NB4 (cell line): ENCODE measurements at places on chromosomes 4 and X.

DNA sequence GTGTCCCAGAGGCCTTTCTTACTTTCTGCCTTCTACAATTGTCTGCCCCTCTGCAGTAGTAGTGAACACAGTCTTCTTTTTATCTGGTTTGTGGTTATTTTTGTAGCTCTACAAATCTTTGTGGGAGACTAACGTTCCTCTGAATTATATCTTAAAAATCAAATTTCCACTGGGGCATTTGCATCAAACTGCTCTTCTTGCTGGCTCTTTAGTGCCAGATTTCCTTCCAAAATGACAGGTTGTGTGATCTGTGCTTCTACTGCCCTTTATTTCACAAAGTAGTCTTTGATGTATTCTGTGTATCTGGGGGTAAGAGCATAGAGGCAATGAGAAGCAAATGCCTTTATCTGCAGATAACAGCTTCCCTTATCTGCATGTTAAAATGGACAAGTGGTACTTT is 34.5 kb downstream of the TSPAN7 start:
- DNase-seq: no peak

DNA sequence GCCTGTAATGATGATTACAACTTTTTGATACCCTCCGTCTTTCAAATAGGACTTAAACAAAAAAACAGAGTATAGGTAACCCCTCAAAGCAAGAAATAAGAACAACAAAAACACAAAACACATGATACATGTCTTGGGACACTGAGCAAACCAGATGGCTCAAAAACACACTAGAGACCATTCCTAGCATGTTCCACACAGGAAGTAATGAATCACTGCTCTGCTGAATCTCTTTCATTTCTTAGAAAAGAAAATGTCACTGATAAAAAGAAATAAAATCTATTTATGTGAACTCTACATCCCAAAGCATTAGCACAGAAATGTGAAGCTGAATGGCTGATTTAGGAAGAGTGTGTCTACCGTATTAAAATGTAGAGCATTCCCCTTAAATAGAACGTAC is 134.5 kb upstream of the IL15 start:
- no peak for DNase-seq

DNA sequence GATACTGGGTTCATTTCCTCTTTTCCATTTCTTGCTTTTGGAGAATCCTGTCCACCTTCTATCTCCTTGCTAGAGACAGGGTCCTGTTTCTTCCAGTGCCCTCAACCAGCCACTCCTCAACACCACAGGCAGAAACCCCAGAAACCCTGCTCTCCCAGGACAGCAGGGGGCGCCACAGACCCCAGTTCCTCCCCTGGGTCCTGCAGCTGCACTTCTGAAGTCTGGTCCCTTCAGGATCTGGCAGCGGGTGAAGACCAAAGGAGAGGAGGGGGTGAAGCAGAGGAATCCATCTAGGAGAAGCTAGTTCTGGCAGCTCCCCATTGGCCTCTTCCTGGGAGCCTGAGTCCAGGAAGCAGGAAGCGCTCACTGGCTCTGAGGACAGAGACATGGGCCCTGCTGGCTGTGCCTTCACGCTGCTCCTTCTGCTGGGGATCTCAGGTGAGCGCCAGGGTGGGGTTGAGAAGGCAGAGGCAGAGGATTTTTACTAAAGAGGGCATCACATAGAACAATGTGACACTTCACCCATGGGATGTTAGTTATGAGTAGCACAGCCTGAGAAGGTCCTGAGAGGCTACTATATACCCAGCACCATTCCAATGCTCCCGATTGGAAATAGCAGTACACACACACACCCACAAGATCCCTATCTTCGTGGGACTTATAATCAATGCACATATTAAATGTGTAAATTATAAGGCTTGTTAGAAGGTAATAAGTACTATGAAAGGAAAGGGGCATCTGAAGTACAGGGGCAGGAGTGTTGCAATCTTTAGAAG is at the start of gene PRSS48:
TSS of gene PRSS48 (plus strand) at position 375 of the 776 bp plus-strand sequence. CDS start at position 387, 12 bp downstream.
- DNase-seq: peak; percentile 60

GRCh38 chr4:176498617-176499256 is 179.0 kb downstream of the SPCS3 start:
- DNase-seq: no peak

DNA sequence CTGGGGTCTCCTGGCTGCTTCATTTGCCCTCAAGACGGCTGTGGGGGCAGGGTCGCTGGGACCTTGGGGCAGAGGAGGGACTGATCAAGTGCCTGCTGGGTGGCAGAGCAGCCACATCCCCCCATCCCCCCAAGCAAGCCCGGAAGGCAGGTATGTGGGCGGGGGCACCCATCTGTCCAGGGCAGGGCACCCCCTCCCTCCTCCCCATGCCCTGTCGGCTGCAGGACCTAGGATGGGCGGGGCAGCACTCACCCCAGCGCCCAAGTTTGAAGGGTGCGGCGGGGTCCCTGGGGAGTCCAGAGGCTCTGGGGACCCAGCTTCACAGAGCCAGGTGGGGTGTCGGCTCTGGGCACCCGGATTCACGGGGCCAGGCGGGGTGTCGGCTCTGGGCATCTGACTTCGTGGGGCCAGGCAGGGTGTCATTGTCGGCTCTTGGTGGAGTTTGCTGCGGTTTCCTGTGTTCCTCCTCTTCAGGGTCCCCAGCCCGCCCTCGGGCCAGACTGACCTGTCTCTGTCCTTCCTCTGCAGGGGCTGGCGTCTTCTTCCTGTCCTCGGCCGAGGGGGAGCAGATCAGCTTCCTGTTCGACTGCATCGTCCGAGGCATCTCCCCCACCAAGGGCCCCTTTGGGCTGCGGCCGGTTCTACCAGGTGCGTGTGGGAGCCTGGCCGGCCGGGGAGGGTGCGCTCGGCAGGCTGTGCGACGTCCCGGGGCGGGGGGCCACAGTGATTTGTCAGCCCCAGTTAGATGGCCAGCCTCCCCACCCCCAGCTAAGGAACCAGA is 22.1 kb downstream of the DOK7 start:
- DNase-seq: peak; percentile 89

DNA sequence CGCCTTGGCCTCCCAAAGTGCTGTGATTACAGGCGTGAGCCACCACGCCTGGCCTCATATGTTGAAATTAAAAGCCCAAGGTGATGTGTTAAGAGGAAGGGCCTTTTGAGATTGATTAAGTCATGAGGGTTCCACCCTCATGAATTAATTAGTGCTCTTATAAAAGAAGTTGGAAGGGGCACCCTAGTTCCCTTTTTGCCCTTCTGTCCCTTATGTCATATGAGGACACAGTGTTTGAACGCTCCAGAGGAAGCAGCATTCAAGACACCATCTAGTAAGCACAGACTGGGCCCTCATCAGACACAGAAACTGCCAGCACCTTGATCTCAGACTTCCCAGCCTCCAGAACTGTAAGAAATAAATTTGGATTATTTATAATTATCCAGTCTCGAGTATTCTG is 5.1 kb upstream of the APLN start:
- peak; percentile 58 for DNase-seq

GRCh38 chr4:14827111-14827510 is 175.2 kb upstream of the CPEB2 start:
- DNase-seq: no peak

GRCh38 chr4:120855307-120856001 is 67.1 kb downstream of the PRDM5 start:
- no peak for DNase-seq

DNA sequence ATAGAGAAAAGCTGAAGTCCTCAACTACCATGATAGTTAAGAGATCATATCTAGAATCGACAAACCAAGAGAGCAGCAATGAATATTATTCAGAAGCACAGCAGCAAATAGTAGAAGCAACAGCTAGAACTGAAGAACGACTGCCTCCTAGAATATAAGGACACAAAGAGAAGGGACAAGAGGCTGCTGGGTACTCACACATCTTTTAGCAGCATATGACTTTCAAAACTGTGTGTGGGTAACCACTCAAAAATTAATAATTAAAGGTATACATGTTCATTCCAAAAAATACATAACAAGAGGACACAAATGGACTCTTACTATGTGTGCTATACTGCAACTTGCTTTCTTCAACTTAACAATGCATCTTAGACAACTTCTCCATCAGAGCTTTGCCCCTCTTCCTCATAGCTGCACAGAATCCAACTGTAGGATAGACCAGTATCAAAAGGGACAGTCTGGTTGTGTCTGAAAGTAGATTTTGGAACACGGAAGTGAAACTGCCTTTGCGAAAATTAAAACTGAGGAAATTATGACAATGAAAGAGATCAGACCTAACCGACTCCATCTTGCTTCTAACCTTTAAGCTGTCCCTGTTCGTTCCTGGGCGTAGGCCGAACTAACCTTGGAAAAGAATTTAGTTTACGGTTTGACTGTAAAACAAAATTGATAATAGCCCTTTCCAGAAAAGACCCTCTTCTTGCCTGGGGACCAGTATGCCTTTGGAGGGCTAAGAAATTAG is 125.7 kb downstream of the SH3KBP1 start:
- DNase-seq: no peak

- no peak for DNase-seq
Measured at GRCh38 chr4:183834252-183834651, 70.9 kb upstream of the STOX2 start.

GRCh38 chr4:132417220-132417619 is 731.9 kb upstream of the PCDH10 start:
- DNase-seq: no peak

DNA sequence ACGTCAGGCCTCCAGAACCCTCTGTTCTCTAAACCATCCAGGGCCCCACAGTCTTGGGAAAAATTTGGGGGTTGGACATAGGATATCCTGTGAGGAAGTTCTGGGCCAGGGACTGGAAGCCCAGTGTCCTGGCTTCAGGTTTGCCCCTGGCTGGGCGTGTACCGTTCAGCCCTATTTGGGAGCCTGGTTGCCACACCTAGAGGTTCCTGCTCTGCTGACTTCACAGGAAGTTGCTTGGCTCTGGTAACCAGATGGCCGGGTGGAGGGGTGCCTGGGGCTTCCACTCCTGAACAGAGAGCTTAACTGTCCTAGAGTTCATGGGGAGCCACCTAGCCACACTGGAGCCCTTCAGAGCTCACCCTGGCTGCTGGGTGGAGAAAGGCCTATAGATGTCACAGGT is 1.1 kb downstream of the TAFAZZIN start:
- DNase-seq: peak; percentile 71

DNA sequence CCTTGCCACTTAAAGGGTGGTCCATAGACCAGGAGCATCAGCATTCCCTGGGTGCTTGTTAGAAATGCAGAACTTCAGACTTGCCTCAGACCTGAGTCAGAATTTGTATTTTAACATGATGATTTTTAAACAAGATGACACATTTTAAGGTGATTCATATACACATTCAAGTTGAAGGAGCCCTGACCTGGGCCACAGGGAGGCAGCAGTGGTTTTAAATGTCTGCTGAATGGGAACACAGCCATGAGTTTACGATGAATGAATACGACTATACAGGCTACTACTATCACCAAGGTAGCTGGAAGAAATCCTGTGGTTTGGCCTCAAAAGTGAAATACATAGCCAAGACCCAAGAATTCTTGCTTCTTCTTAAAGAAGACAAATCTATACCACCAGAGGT is 2.9 kb downstream of the HDAC8 start:
- no peak for DNase-seq
